GM12891 (cell line): ENCODE measurements at places on chromosomes 4 and X.

DNA sequence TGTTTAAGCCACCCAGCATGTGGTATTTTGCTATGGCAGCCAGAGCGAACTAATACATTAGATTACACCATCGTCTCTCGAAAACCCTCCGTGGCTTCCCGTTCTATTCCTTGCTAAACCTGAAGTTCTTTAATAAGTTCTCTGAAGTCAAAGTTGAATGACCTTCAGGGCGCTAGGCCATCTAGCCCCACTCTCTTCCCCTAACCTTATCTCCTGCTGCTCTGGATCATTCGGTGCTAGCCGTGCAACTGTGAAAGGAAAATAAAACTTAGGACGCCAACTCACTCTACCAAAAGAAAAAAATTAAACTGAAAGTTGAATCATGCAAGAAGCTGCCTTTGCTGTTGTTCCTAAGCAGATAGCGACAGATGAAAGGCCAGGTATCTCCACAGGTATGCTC, 40.0 kb downstream of the CHRNA9 start:
- no peak for DNase-seq

- no peak for DNase-seq
Observed at GRCh38 chr4:113371111-113371510, 321.7 kb downstream of the ANK2 start.

GRCh38 chr4:158450741-158451140, 70.9 kb upstream of the RXFP1 start:
- DNase-seq, result no peak

- no peak for DNase-seq
Observed at GRCh38 chrX:7055386-7056137, 92.0 kb upstream of the STS start.

- DNase-seq, result no peak
Observed at GRCh38 chr4:109149836-109150235, 152.6 kb downstream of the COL25A1 start.

GRCh38 chr4:105291925-105292324, 145.2 kb downstream of the TET2 start:
- DNase-seq, result no peak

- DNase-seq, result no peak
Observed at GRCh38 chr4:180557348-180557747, 1685.9 kb upstream of the TENM3 start.

DNA sequence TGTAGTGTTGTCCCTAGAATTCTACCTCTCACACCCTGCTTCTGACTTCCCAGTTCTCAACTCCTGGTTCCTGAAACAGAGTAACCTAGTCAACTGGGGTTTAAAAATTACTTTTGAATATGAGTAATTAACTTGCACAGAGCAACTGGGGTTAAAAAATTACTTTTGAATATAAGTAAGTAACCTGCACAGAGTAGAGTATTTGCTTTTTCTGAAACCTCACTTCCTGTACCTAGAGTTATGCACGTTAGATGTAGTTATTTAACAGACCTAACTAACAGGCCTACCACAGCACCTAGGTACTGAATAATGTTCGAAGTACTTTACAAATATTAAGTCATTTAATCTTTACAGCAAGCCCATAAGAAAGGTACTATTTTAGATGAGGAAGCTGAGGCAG, 32.9 kb downstream of the SLC39A8 start:
- no peak for DNase-seq

DNA sequence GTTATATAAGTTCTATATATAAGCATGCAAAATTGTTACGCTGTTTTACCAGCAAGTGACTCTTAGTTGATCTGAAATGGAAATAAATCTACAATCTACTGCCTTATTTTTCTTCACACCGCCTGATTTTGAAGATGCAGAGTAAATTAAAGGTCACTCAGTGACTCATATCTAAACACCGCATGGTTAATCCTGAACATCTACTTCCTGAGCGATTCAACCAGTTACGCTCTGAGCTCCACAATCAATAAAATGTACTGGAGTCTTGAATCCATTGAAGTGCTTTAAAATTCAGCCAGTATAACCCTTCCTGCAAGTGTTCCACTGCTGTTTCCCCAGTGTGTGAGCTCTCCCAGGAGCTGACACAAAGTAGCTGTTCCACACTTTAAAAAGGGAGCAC, 192.8 kb downstream of the SLC7A11 start:
- no peak for DNase-seq

- no peak for DNase-seq
Observed at GRCh38 chr4:154741131-154741665, 2.6 kb upstream of the LRAT start.
